ENCODE measurements at places on chromosomes 3 and 15.

DNA sequence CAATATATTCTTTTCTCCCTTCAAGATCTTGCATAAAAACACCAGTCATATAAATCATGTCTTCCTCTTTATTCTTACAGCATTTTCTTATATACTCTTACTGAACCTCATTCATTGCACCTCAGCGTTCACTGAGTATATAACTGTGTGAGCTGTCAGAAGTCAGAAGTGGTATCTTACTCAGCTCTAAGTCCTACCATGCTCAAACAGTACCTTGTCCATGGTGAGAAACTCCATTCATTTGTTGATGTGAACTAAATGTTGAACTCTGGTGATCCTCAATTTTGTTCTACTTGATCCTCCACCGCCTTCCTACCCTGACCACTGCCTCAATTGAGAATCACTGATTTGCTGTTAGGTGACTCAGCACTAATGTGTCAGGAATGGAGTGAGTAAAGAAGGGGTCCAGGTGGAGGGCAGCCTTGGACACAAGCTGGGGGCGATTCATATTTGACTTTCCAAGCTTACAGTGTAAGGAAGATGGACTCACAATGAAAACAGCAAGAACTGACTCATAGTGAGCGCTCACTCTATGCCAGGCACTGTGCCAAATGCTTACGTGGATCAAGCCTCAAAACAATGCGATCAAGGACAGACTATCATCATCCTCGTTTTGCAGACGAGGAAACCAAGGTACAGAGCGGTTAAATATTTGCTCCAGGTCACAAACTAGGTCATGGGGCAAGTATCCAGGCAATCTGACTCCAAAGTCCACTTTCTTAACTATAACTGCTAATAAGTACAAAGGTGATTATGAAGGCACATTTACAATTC is 13.5 kb upstream of the ZFYVE19 start:
- DNase-seq: no peak

GRCh38 chr3:18124501-18124900 is 300.6 kb downstream of the SATB1 start:
- no peak for DNase-seq

- no peak for DNase-seq
Measured at GRCh38 chr3:134494495-134494894, 8.6 kb downstream of the CEP63 start.

GRCh38 chr15:29437888-29438702 is 168.5 kb upstream of the NSMCE3 start:
- DNase-seq: no peak

GRCh38 chr3:42741796-42742195 is 31.3 kb downstream of the CCDC13 start:
- no peak for DNase-seq

Data from stimulated activated CD4-positive, alpha-beta T cell treated with anti-CD3 and anti-CD28 coated beads, Interleukin-15, amount 100 ng/mL, for 1 hour (primary cell).